ENCODE measurements at places on chromosomes 12 and 14.

GRCh38 chr12:52953181-52953841, 4.4 kb downstream of the KRT18 start:
- DNase-seq, result no peak

- no peak for DNase-seq
Observed at GRCh38 chr12:124273630-124274029, 21.3 kb upstream of the RFLNA start.

- no peak for DNase-seq
Observed at GRCh38 chr14:98177551-98177950, 1094.4 kb downstream of the BCL11B start.

DNA sequence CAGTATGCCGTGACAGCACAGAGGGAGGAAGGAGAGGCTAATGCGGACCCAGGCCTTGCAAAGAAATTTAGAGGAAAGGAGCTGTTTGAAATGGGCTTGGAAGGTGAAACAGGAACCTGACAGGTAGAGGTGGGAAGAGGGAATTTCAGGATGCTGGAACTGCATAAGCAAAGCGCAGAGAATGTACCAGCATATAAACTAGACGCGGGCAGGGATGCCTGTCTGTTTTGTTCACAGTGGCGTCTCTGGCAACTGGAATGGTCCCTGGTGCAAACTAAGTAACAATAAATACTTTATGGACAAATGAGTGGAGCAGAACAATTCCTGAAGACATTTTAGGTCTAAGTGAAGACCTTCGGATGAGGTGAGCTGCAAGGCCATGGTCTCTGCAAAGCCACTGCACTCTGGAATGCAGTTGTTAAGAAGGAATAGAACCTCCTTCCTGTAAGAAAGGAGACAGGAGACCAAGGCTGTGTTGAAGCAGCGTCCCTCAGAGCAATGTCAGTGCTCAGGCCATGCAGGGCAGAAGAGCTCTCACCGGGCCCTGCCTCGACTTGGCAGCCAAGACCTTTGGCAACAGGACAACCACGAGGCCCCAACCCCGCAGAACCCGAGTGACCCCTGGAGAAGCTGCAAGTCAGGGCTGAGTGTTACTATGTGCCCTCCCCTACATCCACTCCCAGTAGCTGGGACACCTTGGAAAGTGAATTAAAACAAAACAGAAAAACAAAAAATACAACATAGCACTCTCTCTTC, 42.8 kb downstream of the PITPNM2 start:
- no peak for DNase-seq

DNA sequence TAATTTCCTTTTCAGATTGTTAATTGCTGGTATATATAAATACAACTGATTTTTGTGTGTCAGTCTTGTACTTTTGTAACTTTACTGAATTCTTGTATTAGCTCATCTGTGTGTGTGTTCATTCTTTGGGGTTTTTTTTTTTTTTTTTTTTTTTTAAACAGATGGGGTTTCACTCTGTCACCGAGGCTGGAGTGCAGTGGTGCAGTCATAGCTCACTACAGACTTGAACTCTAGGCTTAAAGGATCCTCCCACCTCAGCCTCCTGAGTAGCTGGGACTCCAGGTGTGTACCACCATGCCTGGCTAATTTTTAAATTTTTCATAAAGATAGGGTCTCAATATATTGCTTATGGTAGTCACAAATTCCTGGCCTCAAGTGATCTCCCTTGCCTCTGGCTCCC, 68.0 kb downstream of the WNK1 start:
- DNase-seq, result no peak

GRCh38 chr14:33504246-33505099, 446.4 kb downstream of the EGLN3 start:
- no peak for DNase-seq

- no peak for DNase-seq
Observed at GRCh38 chr14:74846968-74847665, 28.8 kb downstream of the PROX2 start.

All from right forelimb (tissue), 1 donor.